ENCODE measurements at places on chromosomes 3 and 15. TPM values are rescaled to one million over a fixed set of nuclear protein-coding genes. Genes with fewer than 3 reads are reported as not detected.

GRCh38 chr3:117059956-117060270, 350.3 kb downstream of the TUSC7 start:
- DNase-seq = no peak
- H3K4me1 ChIP-seq = peaks cover 20% of the 10 kb centered on the region

GRCh38 chr15:76991048-76991447, 3.9 kb upstream of the PSTPIP1 start:
- no peak overlapping the region for H3K4me3 ChIP-seq
- no peak overlapping the region for H3K27ac ChIP-seq
- H3K36me3 ChIP-seq = no peaks in the 10 kb centered on the region

DNA sequence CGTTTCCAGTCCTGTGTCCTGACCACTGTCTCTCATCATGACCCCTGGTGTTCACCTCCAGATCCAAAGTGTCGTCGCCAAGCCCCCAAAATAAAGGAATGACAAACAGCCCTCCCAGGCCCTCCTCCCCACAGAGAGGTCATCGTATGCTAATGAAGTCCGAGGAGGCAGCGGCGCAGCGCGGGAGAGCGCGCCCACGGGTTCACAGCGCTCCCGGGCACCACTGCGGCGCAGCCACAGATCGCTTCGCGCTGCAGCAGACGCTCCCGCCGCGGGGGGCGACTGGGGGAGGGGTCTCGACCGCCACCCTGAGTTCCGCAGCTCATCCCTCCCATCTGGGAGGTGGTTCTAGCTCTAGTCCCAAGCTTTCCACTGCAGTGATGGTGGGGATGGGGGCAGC, 1.3 kb downstream of the DGKG start:
- peaks cover 8% of the 10 kb centered on the region for H3K4me1 ChIP-seq
- H3K27me3 ChIP-seq = peaks cover 28% of the 10 kb centered on the region
- DNase-seq = no peak
- no peak overlapping the region for H3K4me3 ChIP-seq
- H3K27ac ChIP-seq = no peak overlapping the region
- H3K36me3 ChIP-seq = no peaks in the 10 kb centered on the region

DNA sequence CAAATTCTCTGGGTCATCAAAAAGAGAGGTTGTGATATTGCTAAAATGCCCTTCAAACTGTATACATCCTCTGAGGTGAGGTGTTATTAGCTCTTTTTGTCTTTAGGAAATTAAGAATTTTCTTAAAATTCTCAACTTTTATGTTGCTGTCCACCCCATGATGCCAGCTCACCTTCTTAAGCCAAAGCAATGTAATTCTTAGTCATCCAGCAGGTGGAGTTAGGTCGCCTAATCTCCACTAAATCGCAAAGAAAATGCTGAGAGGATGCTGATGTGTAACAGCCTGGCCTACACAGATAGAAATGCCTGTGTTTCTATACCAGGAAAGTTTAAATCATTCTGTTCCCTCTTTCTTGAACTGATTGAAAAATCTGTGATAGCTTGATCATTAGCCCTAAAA, 770.2 kb upstream of the ALCAM start:
- H3K4me1 ChIP-seq = no peaks in the 10 kb centered on the region
- no peak overlapping the region for H3K4me3 ChIP-seq
- no peaks in the 10 kb centered on the region for H3K27me3 ChIP-seq

- DNase-seq = no peak
- H3K4me3 ChIP-seq = no peak overlapping the region
- H3K27ac ChIP-seq = no peak overlapping the region
- no peaks in the 10 kb centered on the region for H3K27me3 ChIP-seq
- H3K4me1 ChIP-seq = no peaks in the 10 kb centered on the region
Observed at GRCh38 chr15:27468151-27468591, 497.2 kb downstream of the GABRG3 start.

Gene GREM1
- total RNA-seq = 0.84 TPM

GRCh38 chr3:25906132-25906906, 116.4 kb downstream of the OXSM start:
- H3K4me3 ChIP-seq = no peak overlapping the region
- no peaks in the 10 kb centered on the region for H3K4me1 ChIP-seq
- no peaks in the 10 kb centered on the region for H3K36me3 ChIP-seq

DNA sequence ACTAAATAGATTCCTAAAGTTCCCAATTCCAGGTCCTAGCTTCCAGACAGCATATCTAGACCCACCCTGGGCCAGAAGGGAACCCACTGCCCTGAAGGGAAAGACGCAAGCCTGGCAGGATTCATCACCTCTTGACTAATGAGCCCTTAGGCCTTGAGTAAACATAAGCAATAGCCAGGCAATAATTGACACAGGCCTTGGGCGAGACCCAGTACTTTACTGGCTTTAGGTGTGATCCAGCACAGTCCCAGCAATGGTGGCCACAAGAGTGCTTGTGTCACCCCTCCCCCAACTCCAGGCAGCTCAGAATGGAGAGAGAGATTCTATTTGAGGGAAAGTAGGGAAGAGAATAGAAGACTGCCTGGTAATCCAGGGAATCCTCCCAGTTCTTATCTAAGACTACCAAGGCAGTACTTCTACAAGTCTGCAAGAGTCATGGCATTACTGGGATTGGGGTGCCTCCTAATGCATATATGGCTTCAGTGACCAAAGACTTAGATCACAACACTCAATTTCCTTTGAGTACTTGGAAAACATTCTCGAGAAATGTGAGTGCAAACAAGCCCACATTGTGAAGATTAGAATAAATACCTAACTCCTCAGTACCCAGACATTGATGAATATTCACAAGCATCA, 30.4 kb upstream of the WWTR1 start:
- DNase-seq = no peak
- H3K36me3 ChIP-seq = no peaks in the 10 kb centered on the region
- H3K27me3 ChIP-seq = no peaks in the 10 kb centered on the region

DNA sequence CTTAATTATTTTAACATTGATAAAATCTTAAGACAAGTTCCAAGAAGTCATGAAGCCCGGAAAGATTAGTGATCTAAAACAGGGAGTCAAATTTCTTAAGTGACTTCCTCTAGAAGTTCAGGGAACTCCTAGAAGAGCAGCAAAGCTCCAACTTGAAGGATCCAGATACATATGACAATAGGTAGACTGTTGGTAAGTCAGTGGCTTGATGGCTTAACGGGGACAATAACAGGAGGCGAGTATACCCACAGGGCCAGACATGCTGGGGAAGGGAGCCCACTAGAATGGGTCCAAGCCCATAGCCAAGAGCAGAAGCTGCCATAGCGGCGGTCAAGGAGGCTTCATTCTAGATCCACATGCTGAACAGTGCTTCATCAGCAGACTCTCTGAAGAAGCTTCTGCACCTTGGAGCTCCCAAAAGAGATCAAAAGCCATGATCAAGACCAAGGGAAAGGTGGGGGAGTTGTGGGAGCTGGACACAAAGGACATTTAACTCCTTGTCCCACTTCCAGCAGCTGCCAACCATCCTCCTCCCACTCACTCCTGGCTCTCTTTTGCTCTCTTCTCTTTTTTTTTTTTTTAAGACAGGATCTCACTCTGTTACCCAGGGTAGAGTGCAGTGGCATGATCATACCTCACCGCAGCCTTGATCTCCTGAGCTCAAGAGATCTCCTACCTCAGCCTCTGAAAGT, 10.2 kb upstream of the CA12 start:
- H3K27me3 ChIP-seq = no peaks in the 10 kb centered on the region
- H3K4me1 ChIP-seq = no peaks in the 10 kb centered on the region
- no peak for DNase-seq
- no peaks in the 10 kb centered on the region for H3K36me3 ChIP-seq
- H3K27ac ChIP-seq = no peak overlapping the region
- H3K4me3 ChIP-seq = no peak overlapping the region

All from adrenal gland (tissue), 19 donors.